LHCN-M2 (cell line): ENCODE measurements at places on chromosomes 2 and 18.

GRCh38 chr18:58953627-58954026, 89.0 kb downstream of the ZNF532 start:
- peak; percentile 8 for DNase-seq

GRCh38 chr2:127575941-127576432, 40.5 kb downstream of the MYO7B start:
- no peak for DNase-seq

DNA sequence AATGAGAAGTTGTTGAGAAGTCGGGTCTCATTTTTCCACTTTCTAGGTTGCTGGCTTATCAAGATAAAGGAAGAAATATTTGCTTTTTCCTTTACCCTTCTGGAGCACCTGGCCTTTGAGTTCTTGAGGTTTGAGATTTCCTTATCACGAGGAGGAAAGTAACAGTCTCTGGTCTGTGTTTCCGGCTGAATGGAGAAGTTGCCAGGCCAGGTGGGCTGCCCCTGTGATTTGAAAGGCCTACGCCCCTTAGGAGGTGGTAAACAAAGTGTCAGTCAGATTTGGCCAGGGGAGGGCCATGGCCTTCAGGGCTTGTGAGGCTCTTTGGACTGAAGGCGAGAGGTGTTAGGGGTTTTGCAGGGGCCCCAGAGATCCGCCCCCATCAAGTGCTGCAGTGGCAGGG, 156.7 kb upstream of the HAAO start:
- DNase-seq: no peak

- no peak for DNase-seq
Observed at GRCh38 chr2:237194081-237194480, 108.4 kb downstream of the COPS8 start.

DNA sequence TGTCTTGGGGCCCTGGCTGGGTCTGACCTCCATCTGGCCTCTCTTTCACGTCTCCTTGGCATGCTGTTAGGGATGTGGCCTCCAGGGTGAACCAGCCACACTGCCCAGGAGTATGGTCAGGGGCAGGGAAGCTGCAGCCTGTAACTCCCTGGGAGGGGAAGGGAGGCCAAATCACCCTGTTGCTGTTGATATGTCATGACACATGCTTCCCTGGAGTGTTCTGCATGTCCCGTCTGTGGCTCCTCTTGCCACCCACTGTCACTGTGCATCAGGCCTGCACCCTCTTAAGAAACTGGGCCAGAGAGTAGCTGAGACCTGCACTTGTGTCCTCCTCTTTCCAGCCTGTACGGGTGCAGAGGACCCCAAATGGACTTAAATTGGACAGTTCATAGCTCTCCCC, 221.3 kb downstream of the FHOD3 start:
- DNase-seq: peak; percentile 31

GRCh38 chr2:56348392-56349210, 164.8 kb downstream of the CCDC85A start:
- DNase-seq: no peak

DNA sequence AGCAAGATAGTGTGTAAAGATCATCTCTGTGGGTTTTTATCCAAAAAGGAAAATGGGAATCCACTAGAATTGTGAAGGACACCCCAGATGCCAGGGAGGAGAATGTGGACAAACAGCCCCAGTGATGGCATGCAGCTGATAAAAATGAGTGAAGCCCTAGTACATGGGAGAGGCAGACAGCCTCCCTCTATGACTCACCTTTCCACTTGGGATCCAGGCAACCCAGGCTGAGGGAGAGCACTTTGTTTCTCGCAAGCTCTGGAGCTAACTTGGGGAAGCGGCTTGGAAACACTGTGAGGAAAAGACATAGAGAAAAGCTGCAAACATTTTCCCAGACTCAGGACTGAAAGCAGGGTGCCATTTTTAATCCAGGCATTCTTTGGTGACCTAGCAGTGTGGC, 5.3 kb upstream of the FLACC1 start:
- peak; percentile 39 for DNase-seq

DNA sequence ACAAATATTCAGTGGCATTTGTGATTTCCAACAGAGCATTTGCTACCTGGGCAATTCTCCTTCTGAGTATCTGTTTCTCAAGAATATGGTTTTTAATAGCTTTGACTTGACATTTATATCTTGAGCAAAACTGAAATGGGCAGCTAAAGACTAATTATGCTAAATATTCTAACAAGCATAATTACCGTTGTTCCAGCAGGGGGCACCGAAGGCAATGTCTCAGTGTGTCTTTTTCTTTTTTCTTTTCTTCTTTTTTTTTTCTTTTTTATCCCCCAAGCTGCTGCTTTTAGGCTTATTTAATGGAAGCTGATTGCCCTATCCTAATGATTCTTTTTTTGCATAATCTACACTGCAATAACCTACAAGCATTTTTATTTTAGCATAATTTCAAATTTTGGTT, 138.9 kb upstream of the NABP1 start:
- peak; percentile 14 for DNase-seq

DNA sequence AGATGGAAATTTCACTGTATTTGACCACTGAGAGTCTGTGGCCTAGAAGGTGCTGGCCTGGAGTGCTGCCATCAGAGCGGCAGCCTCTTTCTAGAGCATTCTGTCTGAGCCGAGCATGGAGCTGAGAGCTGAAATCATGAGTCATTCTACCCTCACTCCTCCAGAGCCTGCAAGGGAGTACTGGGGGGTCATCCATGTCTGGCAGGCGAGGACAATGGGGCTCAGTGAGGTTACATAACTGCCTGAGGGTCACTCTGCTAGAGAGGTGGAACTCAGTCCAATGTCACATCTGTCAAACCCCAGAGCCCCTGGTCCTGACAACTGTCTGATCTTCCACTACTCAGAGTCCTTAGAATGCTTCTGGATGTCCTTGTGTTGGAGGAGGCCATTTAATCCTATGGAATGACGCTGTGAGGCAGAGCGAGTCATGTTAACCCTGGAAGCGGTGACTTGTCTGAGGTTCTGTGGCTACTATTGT, 65.3 kb downstream of the HAUS1 start:
- DNase-seq: peak; percentile 62

GRCh38 chr18:39841482-39842365, 2113.3 kb upstream of the PIK3C3 start:
- peak; percentile 66 for DNase-seq

GRCh38 chr2:218436992-218437391, 18.1 kb downstream of the VIL1 start:
- no peak for DNase-seq

DNA sequence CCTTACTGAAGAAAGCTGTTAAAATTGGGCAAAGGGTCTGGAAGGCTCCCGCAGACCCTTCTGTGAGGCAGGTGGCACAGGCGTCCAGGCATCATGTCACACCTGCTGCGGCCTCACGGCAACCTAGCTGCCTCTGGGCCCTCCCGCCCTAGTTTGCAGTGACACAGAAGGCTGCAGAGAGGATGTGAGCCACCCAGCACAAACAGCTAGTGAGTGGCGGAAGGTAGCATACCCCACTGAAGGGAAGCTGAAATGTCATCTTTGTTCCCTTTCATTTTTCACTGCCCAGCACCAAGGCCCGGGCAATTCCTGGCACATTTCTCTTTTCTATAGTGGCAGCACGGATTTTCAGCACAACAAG, 53.8 kb downstream of the TRAPPC12 start:
- DNase-seq: no peak

GRCh38 chr2:11533278-11534070, at the start of gene GREB1:
GREB1 (plus strand) TSS chr2:11534045; CDS start chr2:11556615, 22,570 bp downstream.
- DNase-seq: peak; percentile 50

DNA sequence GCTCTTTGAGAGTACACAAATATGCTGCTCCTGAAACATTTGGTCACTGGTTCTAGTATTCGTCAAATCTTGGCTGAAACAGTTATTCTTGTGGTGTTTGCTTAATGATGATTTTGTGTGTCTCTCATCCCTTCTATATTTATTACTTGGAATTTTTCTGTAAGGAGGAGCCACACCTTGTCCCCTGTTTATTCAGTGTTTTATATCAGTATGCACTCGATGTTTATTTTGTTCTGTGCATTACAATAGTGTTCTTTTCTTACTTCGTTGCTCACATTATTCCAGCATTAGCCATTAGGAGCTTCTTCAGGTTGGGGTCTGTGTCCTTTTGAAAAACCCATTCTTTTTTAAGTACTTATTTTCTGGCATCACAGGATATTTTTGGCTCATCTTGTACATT, 5.1 kb upstream of the RAMP1 start:
- no peak for DNase-seq

DNA sequence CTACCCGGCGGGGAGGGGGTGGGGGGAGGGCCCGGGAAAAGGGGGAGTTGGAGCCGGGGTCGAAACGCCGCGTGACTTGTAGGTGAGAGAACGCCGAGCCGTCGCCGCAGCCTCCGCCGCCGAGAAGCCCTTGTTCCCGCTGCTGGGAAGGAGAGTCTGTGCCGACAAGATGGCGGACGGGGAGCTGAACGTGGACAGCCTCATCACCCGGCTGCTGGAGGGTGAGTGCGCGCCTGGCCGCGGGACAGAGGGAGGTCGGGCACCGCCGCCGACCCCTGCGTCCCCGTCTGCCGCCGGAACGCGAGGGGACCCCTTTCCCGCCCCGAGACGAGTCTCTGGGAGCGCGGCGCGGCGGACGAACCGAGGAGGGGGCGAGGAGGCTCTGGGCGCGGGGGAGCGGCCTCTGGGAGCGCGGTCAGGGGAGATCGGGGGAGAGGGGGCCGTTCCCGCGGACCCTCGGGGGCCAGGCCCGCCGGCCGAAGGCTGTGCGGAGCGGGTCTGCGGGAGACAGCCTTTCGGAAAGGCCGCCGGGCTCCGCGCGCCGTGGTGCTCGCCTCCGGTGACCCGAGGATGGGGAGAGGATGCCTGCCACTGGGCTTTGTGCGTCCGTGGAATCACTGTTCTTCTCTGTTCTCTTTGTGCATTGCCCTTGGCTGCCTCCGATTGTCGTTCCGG, 463 bp downstream of the PPP1CB start:
- DNase-seq: no peak

- DNase-seq: no peak
Observed at GRCh38 chr2:163600801-163601200, 135.0 kb downstream of the FIGN start.

- no peak for DNase-seq
Observed at GRCh38 chr2:4300616-4301015, 597.2 kb downstream of the DCDC2C start.

DNA sequence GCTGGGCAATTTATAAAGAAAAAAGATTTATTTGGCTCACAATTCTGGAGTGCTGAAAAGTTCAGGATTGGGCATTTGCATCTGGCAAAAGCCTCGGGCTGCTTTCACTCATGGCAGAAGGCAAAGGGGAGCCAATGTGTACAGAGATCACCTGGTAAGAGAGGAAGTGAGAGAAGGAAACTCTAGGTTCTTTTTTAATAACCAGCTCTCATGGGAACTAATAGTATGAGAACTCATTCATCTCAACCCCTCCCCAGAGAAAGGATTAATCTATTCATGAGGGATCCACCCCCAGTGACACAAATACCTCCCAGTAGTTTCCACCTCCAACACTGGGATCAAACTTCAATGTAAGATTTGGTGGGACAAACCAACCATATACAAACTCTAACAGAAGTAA, 129.0 kb downstream of the EVA1A start:
- DNase-seq: no peak

- no peak for DNase-seq
Observed at GRCh38 chr18:71221405-71221804, 932.6 kb downstream of the SOCS6 start.

DNA sequence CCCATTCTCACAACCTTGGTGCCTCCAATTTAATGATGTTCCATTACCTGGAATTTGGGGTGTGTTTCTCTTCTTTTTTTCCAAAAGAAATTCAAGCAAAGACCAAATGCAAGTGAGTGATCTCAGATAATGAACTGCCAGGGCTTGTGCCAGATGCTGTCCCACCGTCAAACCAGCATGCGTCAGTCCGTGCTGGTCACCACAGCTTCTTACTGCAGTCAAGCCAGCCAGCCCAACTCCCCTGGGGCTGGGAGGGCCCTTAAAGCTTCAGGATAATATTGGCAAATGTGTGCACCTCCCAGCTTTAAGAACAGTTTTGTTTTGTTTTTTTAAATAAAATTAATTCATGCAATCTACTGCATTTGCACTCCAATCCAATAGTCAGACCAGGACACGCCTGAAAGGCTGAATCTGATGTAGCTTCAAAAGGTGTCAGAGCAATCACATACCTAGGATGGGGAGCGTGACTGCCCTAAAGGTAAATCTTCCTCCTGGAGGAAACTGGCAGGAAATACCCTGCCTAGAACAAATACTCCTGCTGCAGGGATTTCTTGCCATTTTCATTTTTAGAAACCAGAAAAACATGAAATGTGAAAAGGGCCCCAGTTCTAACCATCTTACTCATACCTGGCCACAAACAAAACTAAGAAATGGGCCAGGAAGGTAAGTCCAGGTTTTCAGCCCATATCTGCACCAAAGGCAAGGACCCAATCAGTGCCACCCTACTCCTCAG, 26.8 kb upstream of the SP3 start:
- DNase-seq: peak; percentile 55

GRCh38 chr2:100814453-100814852, 5.5 kb upstream of the NPAS2 start:
- DNase-seq: no peak

- DNase-seq: no peak
Observed at GRCh38 chr2:104840156-104840555, 13.8 kb upstream of the POU3F3 start.

GRCh38 chr2:22947741-22948140, 437.2 kb upstream of the KLHL29 start:
- no peak for DNase-seq

DNA sequence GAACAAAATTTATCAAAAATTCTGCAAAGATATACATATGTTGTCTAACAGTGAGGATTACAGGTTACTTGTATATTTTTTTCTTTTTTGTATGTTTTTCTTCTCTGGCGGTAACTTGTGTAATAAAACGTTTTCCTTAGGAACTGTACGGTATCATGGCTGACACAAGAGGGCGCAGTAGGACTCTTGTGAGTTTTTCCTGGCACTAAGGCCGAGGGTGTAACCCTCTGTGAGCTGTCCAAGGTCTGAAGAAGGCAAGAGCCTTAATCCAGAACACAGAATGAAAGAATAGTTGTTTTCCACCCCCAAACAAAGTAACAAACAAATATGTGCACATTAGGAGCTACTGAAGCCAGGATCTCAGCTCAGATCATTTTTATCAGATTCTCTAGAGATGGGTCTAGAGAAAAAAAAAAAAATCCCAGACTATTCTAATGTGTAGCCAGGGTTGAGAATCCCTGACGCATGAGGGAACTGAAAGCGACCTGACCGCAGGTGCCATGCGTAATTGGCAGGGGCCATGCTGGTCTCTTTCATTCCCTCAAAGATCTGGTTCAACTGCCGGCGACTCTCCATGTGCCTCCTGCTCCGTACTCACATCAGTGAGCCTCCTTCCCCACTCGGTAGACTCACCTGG, 27.0 kb downstream of the TMEM200C start:
- peak; percentile 17 for DNase-seq

GRCh38 chr2:191660575-191660974, 17.4 kb upstream of the NABP1 start:
- no peak for DNase-seq

- DNase-seq: no peak
Observed at GRCh38 chr2:165793161-165793778, 777 bp downstream of the GALNT3 start.

GRCh38 chr18:48619016-48619415, 80.2 kb downstream of the CTIF start:
- DNase-seq: no peak

- DNase-seq: peak; percentile 7
Observed at GRCh38 chr18:11741505-11742145, 52.6 kb downstream of the GNAL start.
